Nucleus accumbens (tissue), 56 donors: ENCODE measurements at places on chromosomes 6 and 20.

GRCh38 chr6:144469144-144469575, 184.0 kb downstream of the UTRN start:
- no peak for DNase-seq

GRCh38 chr20:9945408-9945807, 89.4 kb upstream of the ANKEF1 start:
- no peak for DNase-seq

GRCh38 chr6:143449714-143450452, 612 bp downstream of the ADAT2 start:
- no peak for DNase-seq

GRCh38 chr6:21438237-21438985, 155.1 kb upstream of the SOX4 start:
- no peak for DNase-seq

GRCh38 chr6:42224222-42225028, 6.8 kb upstream of the MRPS10 start:
- no peak for DNase-seq
